ENCODE measurements at places on chromosomes 12 and 14. TPM values are rescaled to one million over a fixed set of nuclear protein-coding genes. Genes with fewer than 3 reads are reported as not detected.

DNA sequence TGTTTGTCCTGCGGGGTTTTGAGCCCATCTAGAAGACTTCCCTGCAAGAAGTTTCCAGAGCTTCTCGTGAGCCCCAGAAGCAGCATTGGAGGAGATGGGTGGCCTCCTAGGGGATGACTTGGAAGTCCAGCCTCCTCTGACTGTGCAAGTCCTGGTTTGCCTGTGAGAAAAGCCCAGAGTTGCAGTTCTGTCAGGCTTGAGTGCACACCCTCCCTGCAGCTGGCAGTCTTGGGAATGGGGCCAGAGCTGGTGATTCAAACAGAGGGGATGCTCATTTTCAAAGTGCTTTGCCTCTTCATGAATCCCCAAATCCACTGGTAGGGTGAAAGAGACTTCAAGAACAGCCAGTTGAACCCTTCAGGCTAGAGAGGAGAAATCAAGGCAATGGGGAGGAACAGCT is 3.9 kb upstream of the PPP1R1A start:
- ATAC-seq = no peak

- ATAC-seq = no peak
These were observed 111.9 kb downstream of the CALM1 start for GRCh38 chr14:90508536-90509254.

- ATAC-seq = peak; percentile 58
These were observed 168.6 kb downstream of the TMTC3 start for GRCh38 chr12:88310666-88311065.

Gene KRT2
- total RNA-seq = not detected

Gene LALBA
- total RNA-seq = not detected

Gene KRT3
- not detected for total RNA-seq

- ATAC-seq = no peak
These were observed 81.7 kb upstream of the PRB2 start for GRCh38 chr12:11477110-11477509.

GRCh38 chr14:96584199-96584906 is 82.2 kb downstream of the PAPOLA start:
- ATAC-seq = no peak

Gene CFAP251
- total RNA-seq = 1.1 TPM

Gene OTX2
- total RNA-seq = not detected

DNA sequence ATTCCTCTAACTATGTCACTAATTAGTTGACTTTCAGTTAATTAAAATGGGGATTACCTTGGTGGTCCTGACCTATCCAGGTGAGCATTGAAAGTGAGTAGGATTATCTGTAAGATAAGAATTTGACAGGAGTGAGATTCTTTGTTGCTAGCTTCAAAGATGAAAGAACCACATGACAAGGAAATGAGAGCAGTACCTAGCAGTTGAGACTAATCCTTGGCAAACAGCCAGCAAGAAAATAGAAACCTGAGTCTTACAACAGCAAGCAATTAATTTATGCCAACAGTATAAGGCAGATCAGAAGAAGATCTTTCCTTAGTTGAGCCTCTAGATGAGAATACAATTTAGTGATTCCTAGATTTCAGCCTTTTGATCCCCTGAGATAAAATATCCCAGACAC is 1058.4 kb downstream of the LRFN5 start:
- no peak for ATAC-seq

GRCh38 chr14:98910061-98910460 is 361.9 kb downstream of the BCL11B start:
- no peak for ATAC-seq

DNA sequence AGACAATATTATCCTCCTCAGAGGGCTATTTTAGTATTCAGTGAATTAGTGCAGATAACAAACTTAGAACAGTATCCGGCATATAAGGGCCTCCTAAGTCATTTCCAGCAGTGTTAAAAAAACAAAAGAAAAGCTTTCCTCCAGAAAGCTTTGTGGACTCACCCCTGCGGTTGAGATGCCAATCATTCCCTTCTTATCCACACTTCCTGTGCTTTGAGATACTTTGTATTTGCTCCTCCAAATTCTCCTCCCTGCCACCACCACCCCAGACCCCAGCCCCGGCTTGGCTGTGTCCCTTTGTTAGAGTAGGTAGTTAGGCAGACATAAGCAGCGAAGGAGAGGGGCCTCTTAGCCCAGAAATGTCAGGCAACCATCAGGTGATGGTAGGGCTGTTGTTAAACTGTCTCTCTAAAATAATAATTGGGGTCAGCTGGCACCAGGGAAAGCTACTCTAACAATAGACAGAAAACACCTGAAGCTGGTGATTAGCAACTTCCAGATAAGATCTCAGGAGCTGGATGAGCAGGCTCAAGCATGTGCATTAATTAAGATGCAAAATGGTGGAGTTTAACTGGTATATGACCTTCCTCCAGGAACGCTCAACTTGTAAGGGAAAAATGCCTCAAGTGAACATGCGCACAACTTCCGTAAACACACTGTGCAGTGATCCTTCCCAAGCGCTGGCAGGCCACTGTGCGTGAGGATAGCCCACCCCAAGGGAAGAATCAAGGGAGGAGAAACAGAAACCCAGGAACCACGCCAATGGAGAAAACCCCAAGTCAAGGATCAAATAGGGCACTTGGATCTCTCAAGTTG is 152.1 kb upstream of the EEA1 start:
- no peak for ATAC-seq

GRCh38 chr14:72891666-72892102 is 2.2 kb downstream of the DPF3 start:
- no peak for ATAC-seq

Gene POTEG
- total RNA-seq = not detected

Gene TMEM179
- 0.46 TPM for total RNA-seq

GRCh38 chr14:95526483-95527386 is 8.1 kb upstream of the GLRX5 start:
- peak; percentile 38 for ATAC-seq

GRCh38 chr14:61255968-61256367 is 25.2 kb downstream of the TMEM30B start:
- ATAC-seq = no peak

Gene SNX6
- 110 TPM for total RNA-seq

- no peak for ATAC-seq
These were observed 60.5 kb upstream of the LRIG3 start for GRCh38 chr12:58980768-58981167.

GRCh38 chr12:122189626-122190475 is 6.9 kb downstream of the LRRC43 start:
- no peak for ATAC-seq

Gene ITGB7
- 4.5 TPM for total RNA-seq

DNA sequence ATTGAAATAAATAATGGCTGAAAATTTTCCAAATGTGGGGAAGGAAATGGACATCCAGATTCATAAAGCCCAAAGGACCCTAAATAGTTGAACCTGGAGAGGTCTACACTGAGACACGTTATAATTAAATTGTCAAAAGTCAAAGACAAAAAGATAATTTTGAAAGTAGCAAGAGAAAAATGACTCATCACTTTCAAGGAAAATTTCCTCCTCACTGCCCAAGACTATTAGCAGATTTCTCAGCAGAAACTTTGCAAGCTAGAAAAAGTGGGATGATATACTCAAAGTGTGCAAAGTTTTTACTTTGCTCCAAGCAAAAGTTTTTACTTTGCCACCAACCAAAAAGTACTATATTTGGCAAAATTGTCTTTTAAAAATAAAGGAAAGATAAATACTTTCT is 15.9 kb upstream of the KRT83 start:
- no peak for ATAC-seq

Gene CLEC9A
- total RNA-seq = not detected

Gene TSPAN9
- total RNA-seq = 30.2 TPM

Gene VPS33A
- total RNA-seq = 15.1 TPM

Measured in gastroesophageal sphincter (tissue), 4 donors.